ENCODE measurements at places on chromosomes 5 and 9. TPM values are rescaled to one million over a fixed set of nuclear protein-coding genes. Genes with fewer than 3 reads are reported as not detected.

The NUTM2G gene
- 1.6 TPM for polyA plus RNA-seq

The PCDHB13 gene
- 2.8 TPM for polyA plus RNA-seq

The GGTA1 gene
- polyA plus RNA-seq: 10.2 TPM

- DNase-seq: no peak
These were observed 1.6 kb downstream of the TMEM245 start for GRCh38 chr9:109117856-109118807.

All from hindlimb muscle (tissue), 1 donor.